ENCODE measurements at places on chromosomes 16 and 17.
A peak's percentile ranks its signal among the peaks of the same experiment; 100 is the strongest.

GRCh38 chr16:28297784-28298510, 5.6 kb downstream of the SBK1 start:
- DNase-seq = peak; percentile 42

DNA sequence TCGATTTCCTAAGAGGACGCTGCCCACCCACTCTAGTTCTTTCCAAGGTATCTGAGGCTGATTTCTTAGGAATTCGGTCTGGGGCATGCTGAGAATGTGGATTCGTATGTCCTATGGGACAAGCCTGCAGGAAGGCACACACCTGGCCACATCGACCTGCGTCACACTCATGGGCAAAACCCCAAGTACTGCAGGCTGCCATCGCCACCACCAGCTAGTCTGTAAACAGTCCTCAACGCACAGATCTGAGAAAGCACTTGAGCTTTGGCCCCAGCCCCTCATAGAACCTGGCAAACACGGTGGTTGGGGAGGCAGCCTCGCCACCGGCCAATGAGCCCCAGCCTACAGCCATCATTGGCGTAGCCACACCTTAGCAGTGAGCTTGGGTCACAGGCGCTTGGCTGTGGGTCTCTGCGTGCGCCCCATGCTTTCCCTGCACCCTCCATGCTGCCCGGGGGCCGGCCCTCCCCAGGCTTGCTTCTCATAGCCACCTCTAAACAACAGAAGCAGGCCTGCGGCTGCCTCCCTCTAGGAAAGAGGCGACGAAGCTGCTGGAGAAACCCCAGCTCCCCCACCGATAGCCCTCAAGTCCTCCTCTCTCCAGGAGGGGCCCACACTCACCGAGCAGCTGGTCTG, 75.1 kb downstream of the ZNF778 start:
- DNase-seq = no peak

DNA sequence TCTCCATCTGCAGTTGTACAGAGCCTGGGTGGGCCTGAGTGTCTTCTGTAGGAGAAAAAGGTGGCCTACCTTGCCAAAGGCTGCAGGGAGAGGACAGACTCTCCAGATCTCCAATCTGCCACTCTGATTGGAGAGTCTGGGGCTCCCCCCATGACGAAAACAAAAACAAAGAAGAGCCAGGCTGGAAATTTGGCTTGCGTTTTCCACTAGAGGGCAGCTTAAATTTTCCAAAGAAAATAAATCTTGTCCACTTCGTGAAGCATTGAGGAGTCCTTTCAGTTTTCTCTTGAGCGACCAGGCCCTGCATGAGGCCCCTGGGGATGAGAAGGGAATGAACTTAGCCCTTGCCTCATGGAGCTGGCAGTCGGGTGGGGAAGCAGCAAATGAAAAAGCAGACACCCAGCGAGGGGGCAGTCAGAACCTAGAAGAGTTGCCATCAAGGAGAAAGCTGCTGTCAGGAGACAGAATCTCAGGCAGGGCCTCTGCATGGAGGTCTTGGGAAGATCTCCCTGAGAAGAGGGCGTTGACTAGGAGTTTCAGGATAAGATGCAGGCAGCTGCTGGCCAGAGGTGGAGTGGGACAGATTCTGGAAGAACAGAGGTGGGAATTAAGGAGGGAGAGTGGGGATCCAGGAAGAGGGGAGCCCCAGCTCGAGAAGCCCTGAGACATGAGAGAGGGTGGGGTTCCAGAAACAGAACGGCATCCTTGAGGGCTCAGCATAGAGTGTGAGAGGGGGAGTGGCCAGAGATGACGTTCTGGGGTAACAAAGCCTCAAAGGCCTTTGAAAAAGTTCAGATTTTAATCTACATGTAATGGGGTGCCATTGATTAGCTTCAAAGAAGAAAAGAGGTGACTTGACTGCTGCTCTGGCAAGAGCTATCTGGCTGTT, 8.4 kb upstream of the SHCBP1 start:
- no peak for DNase-seq

- DNase-seq = no peak
Measured at GRCh38 chr16:58022601-58023371, 2.8 kb upstream of the MMP15 start.

- DNase-seq = no peak
Measured at GRCh38 chr17:46072998-46073397, 73.9 kb downstream of the STH start.

Measured in CD4-positive, alpha-beta T cell (primary cell).